ENCODE measurements at places on chromosomes 12 and 14.

DNA sequence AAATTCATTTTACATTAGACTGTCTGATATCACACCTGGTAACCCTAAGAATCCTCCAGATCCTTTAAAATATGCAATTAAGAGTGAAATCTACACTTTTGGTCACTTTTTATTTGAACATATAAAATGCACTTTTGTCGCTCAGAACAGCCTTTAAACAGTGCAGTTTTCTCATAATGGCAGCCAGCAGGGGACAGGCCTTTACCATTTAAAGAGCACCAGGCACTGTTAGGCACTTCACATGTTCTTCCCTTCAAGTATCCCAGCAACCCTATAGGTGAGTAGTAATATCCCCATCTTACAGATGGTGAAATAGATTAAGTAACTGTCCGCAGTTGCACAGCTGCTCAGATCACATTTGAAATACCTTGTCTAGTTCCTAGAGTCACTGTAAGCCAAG lies 11.3 kb upstream of the SAMD4A start:
- no peak for DNase-seq

DNA sequence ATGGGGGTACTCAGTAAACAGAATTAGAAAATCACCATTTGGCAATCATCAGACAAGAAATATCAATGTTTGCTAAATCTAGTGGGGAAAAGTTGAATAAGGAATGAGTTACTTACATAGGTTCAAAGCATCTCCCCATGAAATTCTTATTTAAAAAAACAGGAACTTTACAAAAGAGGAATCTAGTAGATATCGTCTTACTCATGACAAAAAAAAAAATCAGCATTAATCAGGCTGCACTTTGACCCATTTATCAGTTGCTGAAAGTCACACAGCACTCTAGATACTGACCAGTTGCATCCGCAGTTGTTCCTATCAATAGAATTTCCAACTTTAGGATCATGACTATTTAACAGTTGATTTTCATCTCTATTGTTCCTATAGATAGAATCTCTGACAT lies 5.8 kb upstream of the DICER1 start:
- DNase-seq, result no peak

- no peak for DNase-seq
Measured at GRCh38 chr14:75295061-75295461, 16.4 kb downstream of the FOS start.

- DNase-seq, result no peak
Measured at GRCh38 chr14:96245710-96246538, 10.1 kb upstream of the BDKRB1 start.

Data from CD4-positive, alpha-beta T cell treated with Interleukin-15 for 4 hours (primary cell).